HEK293T (cell line): ENCODE measurements at places on chromosomes 13 and 19.

GRCh38 chr19:50718255-50719118 lies 1.1 kb downstream of the SHANK1 start:
- DNase-seq: no peak

DNA sequence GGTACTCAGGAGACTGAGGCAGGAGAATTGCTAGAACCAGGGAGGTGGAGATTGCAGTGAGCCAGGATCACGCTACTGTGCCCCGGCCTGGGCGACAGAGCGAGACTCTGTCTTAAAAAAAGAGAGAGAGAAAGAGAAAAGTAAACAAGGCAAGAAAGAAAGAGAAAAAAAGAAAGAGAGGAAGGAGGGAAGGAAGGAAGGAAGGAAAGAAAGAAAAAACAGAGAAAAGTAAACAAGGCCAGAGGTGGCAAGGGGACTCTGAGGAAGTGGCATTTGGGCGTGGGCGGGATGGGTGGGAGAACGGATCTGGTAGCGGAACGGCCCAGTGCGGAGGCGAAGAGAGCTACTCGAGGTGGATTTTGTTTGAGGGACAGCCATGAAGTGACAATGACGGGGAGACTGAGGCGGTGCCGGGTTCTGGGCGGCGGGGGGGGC lies 7.5 kb upstream of the ARRDC2 start:
- DNase-seq: no peak

DNA sequence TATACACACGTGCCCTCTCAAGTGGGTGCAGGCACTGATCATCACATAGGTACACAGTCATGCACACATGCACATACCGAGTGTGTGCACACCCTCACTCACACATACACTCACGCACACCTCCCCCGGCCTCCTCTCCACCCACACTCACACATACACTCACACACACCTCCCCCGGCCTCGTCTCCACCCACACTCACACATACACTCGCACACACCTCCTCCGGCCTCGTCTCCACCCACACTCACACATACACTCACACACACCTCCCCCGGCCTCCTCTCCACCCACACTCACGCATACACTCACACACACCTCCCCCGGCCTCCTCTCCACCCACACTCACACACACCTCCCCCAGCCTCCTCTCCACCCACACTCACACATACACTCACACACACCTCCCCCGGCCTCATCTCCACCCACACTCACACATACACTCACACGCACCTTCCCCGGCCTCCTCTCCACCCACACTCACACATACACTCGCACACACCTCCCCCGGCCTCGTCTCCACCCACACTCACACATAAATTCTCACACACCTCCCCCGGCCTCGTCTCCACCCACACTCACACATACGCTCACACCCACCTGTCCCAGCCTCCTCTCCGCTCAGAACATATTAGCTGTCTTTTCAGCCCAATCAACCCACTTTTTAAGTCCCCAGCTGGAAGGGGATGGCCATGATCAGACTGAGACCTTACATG lies 105.2 kb upstream of the VSTM2B start:
- no peak for DNase-seq

GRCh38 chr19:6802336-6803035 lies 30.0 kb downstream of the VAV1 start:
- DNase-seq: no peak

GRCh38 chr19:55958356-55958755 lies 10.7 kb downstream of the NLRP8 start:
- DNase-seq: no peak

GRCh38 chr13:105070452-105070851 lies 1465.0 kb downstream of the EFNB2 start:
- no peak for DNase-seq

DNA sequence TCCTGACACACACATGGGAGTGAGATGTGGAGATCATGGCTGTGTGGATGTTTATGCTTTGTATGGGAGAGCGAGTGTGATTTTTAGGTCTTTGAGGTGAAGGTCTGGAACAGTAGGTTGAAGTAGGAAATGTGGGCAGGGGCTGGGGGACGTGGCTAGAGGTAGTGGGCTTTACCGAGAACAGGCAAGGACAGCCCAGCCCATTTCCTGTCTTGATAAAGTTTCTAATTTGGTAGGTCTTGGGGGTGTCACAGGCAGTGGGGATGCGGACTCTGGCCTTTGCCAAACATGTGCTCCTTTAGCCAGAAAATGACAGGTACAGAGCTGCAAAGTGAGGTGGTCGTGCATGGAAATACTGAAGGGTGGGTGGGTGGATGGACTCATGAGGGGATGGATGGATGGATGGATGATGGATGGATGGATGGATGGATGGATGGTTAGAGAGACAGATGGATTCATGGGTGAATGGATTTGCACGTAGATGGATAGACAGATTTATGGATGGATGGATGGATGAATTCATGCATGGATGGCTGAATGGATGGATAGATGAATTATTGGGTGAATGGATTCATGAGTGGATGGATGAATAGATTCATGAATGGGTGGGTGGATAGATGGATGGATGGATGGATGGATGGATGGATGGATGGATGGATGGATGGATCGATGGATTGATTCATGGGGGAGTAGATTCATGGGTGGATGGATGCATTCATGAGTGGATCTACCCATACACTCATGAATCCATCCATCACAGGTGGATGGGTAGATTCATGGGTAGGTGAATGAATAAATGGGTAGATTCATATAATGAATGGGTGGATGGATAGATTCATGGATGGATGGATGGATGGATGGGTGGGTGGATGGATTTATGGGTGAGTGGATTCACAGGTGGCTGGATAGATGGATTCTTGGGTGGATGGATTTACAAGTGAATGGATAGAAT lies 69.3 kb upstream of the USE1 start:
- DNase-seq: no peak

- no peak for DNase-seq
Observed at GRCh38 chr19:31139871-31140505, 209.2 kb downstream of the TSHZ3 start.

- DNase-seq: no peak
Observed at GRCh38 chr19:18731562-18732008, 48.1 kb downstream of the CRTC1 start.

GRCh38 chr19:19410553-19411550 lies 5.4 kb downstream of the GATAD2A start:
- no peak for DNase-seq

DNA sequence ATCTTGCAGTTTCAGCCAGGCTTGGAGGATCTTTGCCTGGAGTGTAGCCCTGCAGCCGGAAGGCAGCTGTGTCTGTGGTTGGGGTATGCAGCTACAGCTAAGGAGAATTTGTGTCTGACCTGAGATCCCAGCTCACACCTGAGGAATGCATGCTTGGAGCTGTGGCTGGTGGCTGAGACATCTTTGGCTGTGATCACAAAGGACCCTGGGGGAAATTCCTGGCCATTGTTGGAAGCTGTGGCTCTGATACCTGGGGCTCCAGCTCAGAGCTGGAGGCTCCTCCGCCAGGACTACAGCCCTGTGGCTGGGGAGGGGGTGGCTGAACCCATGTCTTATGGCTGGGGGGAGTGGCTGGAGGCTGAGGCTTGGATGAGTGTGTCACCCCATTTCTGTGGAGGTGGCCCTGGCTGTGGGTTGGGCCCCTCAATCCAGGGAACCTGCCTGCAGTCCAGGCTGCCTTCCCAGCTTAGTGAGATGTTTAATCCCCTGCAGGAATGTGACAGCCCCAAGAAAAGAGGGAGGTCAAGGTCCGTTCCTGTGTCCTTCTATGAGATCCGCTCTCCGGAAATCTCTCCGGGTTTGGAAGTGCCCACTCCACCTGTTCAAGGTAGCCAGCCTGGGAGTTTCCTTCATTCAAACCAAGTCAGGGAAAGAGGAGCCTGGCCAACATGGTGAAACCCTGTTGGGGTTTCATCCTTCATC lies 27.6 kb downstream of the ARHGEF18 start:
- no peak for DNase-seq

DNA sequence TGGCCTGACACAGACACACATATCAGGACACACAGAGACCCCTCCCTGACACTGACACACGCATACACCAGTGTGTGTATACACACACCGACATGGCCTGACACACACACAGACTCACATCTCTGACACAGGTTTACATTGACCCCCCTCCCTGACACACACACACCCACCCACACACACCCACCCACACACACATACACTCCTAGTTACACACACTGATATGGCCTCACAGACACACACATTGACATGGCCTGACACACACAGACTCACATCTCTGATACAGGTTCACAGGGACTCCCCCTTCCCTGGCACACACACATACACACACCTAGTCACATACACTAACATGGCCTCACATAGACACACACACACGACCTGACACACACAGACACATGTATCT lies 4.4 kb upstream of the NFIX start:
- no peak for DNase-seq

DNA sequence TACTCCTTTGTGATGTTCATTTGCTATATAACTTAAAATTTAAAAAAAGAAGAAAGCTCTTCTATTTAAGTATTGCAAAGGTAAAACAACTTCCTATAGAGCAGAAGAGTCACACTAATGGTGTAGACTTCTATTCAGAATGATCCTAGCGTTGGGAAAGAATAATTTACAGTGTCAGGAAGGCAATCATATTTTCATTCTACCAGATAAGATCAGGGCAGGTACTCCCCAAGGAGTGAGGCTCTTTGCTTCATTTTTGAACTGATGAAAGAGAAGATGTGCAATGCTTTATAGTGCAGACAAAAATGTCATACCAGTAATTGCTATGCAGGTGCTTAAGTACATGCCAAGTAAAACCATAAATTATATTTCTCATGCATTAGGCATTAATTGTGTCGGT lies 1193.0 kb downstream of the PCDH9 start:
- DNase-seq: no peak

DNA sequence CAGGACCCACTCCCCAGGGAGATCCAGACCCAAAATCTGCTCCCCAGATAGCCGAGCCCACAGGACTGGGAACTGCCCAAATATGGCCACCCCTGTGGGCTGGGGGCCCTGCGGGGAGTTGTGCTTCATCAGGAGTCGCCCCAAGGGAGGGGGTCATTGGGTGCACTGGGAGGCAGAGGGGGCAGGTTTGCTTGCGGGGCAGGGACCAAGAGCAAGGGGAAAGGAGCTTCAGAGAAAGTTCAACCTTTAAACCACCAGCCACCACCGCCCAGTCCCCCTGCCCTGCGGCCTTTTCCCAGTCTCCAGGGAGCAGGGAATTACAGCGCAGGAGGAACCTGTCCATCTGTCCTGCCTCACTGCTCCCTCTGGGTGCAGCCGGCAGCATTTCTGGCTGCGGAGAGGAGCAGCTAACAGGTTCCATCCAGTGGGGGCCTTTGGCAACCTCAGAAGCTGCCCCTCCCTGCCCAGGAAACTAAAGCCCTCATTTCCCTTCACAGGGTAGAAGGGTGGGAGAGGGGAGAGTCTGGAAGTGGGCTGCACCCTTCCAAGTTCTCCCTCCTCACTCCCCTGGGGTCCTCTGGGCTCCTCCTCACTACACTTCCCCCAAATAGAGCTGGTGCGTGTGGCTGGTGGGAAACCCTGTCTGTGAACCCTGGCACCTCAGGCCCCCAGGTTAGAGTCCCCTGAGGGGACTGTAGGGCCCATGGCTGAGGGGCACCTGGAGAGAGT lies 13.8 kb upstream of the ASF1B start:
- no peak for DNase-seq

DNA sequence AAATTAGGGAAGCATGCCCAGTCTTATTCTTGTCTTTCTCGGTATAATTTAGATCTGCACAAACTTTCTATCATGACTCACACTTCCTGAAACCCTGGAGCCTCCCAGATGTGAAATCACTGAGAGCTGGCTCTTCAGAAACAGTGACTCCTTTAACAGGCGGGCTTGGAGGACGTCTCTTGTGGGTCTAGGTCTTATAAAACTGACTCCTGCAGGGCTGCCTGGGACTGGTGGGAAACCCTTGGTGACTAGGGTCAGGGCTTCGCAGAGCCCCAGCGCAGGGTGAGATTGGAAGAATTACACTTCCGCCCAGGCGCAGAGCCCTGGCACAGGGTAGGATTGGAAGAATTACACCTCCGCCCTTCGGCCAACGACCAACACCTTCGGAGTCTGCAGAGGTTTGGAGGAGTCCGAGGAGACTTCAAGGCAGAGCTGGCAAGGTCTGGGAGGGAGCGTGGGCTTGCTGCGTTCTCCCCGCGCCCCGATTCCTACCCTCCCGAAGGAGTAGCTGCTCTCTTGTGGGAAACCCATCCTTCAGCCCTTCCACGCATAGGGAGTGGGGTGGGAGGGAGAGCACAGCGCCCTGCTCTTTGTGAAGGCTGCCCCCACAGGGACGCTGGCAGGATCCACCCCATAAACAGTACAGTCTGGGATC lies 43.4 kb upstream of the MAP3K10 start:
- DNase-seq: no peak

- DNase-seq: no peak
Observed at GRCh38 chr13:25347151-25347550, 24.6 kb upstream of the ATP8A2 start.

- DNase-seq: no peak
Observed at GRCh38 chr19:49589502-49589905, 1.5 kb upstream of the PRR12 start.

GRCh38 chr19:11378319-11379189 lies 4.1 kb downstream of the SWSAP1 start:
- DNase-seq: no peak

GRCh38 chr19:49141352-49141751 lies 13.8 kb downstream of the HRC start:
- DNase-seq: no peak

GRCh38 chr19:36573895-36574720 lies 1.0 kb upstream of the ZNF529 start:
- no peak for DNase-seq

- DNase-seq: no peak
Observed at GRCh38 chr19:33157906-33158305, 26.0 kb downstream of the WDR88 start.

DNA sequence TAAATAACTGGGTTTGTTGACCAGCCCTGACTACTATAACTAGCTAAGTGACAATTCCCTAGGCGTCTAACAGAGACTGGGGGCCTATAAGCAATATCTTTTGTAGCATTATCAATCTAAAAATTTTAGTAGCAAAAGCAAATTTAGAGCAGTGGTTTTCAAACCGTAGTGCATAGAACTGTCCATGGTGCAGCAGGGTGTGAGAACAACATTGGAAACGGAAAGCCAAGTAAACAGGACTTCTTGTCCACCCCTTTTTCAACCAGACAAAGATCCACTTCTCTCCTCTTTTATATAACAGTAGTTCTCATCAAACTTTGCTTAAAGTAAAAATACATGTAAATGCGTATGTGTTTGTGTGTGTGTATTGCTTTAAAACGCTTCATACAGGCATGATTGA lies 1099.1 kb upstream of the ATXN8OS start:
- no peak for DNase-seq

DNA sequence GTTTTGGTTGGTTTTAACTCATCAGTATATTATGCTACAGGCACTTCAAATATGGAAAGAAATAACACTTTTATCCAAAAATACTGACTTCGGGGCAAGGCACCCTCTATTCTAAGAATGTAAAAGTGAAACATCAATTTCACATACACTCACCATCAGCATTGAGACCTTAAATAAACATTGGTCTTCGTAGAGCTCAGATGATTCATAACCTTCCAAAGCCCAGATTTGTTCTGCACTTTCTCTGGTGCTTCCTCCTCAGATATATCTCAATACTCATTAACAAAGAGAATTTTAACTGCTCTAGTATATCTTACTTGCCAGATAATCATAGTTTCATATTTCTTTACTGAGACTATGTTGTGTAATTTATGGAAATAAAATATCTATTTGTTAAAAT lies 794.3 kb downstream of the LIG4 start:
- DNase-seq: no peak
